ENCODE measurements at places on chromosomes 2 and 18. TPM values are rescaled to one million over a fixed set of nuclear protein-coding genes. Genes with fewer than 3 reads are reported as not detected.
A peak's percentile ranks its signal among the peaks of the same experiment; 100 is the strongest.

DNA sequence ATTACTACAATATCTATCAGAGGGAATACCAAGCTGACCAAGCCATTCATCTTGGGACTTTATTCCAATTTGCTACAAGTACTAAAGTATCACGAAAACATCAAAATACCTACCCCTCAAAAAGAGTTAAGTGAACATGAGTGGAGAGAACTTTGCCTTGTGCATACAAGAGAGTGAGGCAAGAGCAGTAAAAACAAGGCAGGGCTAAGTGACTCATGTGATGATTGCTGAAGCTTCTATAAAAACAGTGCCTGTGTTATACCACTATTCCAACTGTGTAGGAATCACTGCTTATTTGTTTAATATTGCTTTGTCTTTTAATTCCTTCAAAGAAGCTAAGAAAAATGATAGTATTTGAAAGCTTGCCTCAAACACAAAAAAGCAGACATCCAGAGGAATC lies 61.2 kb downstream of the FARSB start:
- H3K27ac ChIP-seq, result no peak overlapping the region
- no peak overlapping the region for H3K4me3 ChIP-seq
- no peak for DNase-seq

GRCh38 chr18:78505851-78506461 lies 473.7 kb upstream of the SALL3 start:
- no peak overlapping the region for H3K27ac ChIP-seq
- no peaks in the 10 kb centered on the region for H3K4me1 ChIP-seq
- DNase-seq, result no peak
- H3K4me3 ChIP-seq, result no peak overlapping the region
- H3K36me3 ChIP-seq, result no peaks in the 10 kb centered on the region
- H3K27me3 ChIP-seq, result no peaks in the 10 kb centered on the region

DNA sequence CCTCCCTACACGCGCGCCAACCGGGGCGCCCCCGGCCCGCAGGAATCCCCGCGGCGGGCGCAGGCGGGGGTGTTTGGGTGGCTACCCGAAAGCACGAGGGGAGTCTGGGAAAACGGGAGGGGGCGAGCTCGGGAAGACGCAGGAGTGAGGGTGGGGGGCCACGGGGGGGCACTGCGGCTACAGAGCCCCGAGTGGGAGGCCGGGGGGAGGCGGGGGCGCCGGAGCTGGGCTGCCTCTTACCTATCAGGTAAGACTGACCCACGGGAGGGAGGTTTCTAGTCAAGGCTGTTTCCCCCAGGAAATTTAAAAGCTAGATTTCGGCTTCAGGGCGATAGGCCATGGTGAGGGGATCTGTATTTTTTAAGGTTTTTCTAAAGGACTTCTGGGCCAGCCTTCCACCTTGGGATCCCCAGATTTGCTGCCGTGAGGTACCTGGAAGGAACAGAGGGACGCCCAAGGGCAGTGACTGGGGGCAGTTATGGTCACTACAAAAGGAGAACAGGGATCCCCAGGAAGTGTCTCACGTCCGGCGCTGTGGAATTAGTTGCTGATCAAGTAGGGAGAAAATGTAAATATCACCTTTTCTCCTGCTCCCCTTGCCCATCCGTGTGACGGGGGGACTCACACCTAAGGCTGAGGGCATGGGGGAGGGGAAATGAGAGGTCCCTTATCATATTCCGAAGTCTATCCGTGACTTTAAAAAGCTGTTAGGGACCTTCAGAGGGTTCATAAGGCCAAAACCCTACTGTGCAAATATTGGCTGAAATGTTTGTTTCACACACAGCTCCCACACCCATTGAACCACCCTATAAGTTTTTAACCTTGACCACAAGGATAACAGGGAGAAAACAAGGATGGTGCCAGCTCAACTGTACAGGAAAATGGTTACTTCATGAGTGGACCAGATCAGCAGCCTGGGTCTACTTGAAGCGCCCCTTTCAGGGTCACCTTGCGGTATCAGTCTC lies 638 bp upstream of the IRS1 start:
- H3K36me3 ChIP-seq, result no peaks in the 10 kb centered on the region
- peak overlapping the region; percentile 83 for H3K4me3 ChIP-seq
- no peaks in the 10 kb centered on the region for H3K27me3 ChIP-seq

DNA sequence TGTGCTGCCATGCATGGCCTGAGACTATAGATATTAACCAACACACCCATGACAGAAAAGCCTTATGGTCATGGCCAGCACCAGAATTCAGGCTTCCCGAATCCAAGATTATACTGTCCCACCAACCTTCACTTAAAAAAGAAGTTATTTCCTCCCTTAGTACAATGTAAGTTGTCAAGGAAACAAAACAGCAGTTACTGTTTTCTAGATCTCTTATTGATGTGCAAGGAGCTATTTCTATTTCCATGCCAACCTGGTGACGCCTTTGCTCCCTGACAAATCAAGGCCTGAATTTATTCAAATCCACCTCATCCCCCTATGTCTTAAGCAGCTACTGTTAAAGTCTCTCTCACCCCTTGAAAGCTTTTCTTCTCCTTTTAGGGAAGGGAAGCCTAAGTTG lies 249.3 kb downstream of the ZNF521 start:
- H3K4me1 ChIP-seq, result no peaks in the 10 kb centered on the region
- no peaks in the 10 kb centered on the region for H3K36me3 ChIP-seq
- no peak for DNase-seq
- no peaks in the 10 kb centered on the region for H3K27me3 ChIP-seq
- H3K4me3 ChIP-seq, result no peak overlapping the region

The POLE4 gene
- 38.0 TPM for total RNA-seq

The SAG gene
- total RNA-seq, result not detected

Data from heart left ventricle (tissue), 16 donors.